ENCODE measurements at places on chromosomes 13 and 19.

DNA sequence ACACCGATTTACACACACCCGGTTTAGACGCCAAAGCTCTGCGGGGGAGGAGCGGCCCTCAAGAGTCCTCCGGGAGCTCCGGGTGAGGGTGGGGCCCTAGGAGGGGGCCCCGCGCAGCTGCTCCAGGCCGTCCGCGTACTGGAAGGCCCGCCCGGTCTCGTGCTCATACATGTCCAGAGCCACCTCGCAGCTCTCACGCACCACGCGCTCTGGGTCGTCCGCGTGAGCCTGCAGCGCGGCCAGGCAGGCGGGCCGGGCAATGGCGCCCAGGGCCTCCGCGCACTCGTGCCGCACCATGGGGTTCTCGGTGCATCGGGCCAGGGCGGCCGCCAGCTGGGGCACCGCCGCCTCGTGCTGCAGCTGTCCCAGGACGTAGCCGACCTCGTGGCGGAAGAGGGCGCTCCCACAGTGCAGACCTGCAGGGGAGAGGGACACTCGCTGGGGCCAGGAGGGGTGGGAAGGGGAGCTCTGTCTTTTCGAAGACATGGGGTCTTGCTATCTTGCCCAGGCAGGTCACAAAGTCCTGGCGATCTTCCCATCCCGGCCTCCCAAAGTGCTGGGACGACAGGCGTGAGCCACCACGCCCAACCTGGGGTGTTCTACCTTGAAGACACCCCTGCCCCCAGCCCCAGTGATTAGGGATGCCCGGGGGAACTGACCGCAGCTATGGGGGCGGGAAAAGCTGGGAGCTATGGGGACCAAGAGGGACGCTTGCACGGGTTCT lies 8.3 kb upstream of the SMIM44 start:
- DNase-seq: no peak

GRCh38 chr19:9883764-9884163 lies 48.6 kb downstream of the PIN1 start:
- no peak for DNase-seq

DNA sequence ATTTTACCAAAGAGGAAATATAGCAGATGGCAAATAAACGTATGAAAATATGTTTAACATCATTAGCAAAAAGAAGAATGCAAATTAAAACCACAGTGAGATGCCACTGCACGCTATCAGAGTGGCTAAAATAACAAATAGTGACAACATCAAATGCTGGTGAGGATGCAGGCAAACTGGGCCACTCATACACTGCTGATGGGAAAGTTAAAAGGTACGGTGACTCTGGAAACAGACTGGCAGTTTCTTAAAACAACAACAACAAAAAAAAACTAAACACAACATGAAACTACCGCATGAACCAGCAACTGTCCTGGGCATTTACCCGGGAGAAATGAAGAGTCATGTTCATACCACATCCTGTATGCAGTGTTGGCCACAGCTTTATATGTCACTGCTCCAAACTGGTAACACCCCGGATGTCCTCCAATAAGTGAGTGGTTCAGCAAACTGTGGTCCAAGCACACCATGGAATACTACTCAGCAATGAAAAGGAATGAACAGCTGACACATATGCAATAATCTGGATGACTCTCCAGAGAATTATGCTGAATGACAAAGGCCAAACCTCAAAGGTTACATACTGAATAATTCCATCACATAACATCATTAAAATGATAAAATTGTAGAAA lies 22.3 kb downstream of the EPS15L1 start:
- no peak for DNase-seq

DNA sequence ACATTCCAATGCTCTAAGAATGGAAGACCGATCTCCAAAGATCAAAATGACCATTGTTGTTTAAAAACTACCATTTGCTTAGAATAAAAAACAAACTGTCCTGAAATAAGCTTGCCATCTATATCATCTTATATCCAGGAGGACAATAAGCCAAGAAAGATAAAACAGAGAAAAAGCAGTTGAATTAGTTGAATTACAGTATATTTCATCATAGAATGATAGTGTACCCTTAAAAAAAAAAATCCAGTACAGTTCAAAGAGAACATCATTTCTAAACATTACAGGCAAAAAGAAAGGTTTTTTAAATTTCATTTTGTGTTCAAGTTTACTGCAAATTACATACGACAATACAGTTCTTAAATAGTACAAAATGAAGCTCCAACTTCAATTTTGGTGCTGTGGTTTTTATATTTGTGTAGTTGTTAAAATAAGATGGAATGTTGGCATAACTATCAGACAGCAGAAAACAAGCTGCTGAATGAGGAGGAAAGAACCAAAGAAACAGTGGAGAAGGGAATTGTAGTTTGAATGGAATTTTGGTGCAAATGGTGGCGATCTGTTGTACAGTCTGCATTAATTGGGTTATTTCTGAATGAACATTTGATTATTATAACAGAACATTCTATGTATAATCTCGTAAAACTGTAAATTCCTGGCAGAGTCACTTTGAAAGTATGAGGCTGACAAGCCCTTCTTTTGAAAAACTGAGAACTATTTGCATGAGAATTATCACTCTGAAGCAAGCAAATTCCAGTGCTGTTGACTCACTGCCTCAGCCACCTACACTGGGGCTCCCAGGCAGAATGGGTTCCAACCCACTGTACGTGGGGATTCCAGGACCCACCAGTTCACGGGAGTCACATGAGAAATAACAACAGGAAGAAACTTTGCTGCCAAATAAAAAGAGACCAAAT lies 37.7 kb downstream of the LHFPL6 start:
- no peak for DNase-seq

- no peak for DNase-seq
Observed at GRCh38 chr13:88483202-88483601, 812.0 kb downstream of the SLITRK5 start.

GRCh38 chr19:10773969-10774368 lies 56.1 kb downstream of the DNM2 start:
- DNase-seq: no peak

DNA sequence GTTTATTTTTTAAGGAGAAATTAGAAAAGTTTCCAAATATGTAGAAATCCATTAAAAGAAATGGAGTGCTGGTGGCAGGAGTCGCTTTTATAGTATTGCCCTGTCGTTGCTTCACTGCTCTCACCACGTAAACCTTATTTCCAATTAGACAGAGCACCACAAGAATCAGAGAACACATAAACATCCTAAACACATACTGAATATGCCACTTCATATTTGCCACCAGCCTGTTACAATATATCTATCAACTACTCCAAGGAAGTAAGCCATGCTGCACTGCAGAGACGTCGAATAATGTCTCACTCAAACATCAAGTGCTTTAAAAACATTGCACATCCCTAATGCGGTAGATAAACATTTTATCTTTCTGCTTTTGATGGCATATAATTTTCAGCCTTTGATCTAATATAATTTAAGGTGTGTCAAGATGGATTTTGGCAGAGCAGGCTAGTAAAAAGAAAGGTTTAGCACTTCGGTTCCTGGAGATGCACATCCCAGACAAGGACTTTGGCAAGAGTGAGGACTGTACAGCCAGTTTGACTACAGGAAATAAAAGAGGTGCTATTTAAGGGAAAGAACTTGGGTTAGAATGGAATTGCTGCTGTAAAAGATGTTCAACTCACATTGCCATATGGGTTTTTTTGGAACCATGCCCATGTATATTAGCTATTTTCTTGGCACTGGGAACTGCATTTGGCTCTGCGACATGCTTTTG lies 932.3 kb downstream of the EFNB2 start:
- DNase-seq: no peak

- peak; percentile 25 for DNase-seq
Observed at GRCh38 chr13:59531571-59532091, 632.1 kb downstream of the DIAPH3 start.

- no peak for DNase-seq
Observed at GRCh38 chr19:13621413-13621812, 115.1 kb upstream of the CACNA1A start.

- DNase-seq: no peak
Observed at GRCh38 chr13:102805680-102806079, 6.8 kb downstream of the BIVM start.

DNA sequence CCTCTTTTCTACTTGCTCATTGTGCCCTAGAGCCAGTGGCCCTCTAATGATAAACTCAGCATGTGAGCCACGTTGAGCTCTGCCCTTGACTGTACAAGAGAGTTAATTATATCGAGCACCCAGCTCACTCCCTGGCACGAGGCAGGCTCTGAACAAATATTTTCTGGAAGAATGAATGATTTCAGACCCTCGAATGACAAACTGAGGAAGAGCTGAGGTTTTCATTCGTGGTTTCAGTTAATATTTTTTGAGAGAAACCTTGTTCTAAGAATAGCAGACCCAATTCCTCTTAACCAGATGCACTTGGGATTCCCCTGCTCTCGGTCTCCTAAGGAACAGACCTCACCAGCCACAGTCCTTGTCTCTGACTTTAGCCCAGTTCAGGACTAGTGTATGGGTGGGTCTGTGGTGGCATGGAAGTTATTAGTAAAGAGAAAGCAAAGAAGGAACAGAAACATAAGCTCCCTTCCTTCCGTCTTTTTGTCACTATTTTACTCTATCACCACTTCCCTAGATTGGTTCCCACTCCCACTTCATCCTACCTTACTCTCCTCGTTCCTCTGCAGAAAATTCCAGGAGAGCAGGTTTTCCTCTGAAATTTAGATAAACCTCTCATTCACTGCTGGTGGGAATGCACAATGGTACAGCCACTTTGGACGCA lies 22.1 kb upstream of the WDFY2 start:
- DNase-seq: no peak

- DNase-seq: no peak
Observed at GRCh38 chr13:21690955-21691354, 20.1 kb downstream of the FGF9 start.

Measured in prostate gland (tissue), 2 donors.